ENCODE measurements at places on chromosomes 5 and 9.

DNA sequence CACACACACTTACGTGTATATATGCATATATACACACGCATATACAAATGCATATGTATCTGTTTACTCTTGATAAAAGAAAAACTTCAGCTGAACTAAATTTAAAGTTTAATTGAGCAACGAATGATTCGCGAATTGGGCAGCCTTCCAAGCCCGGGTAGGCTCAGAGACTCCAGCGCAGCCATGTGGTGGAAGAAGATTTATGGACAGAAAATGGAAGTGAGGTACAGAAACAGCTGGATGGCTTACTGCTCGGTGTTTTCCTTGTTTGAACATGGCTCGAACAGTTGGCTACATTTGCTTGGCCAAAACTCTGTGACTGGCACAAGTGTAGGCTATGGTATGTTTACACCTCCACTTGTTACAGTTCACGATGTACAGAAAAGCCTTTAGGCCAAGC, 239.3 kb upstream of the PRDM9 start:
- DNase-seq, result no peak

GRCh38 chr5:149886060-149886459, 58.5 kb downstream of the PDE6A start:
- DNase-seq, result no peak

- DNase-seq, result no peak
Measured at GRCh38 chr5:138349852-138350562, 2.5 kb upstream of the KDM3B start.

- no peak for DNase-seq
Measured at GRCh38 chr9:92738661-92739081, 26.0 kb downstream of the BICD2 start.

DNA sequence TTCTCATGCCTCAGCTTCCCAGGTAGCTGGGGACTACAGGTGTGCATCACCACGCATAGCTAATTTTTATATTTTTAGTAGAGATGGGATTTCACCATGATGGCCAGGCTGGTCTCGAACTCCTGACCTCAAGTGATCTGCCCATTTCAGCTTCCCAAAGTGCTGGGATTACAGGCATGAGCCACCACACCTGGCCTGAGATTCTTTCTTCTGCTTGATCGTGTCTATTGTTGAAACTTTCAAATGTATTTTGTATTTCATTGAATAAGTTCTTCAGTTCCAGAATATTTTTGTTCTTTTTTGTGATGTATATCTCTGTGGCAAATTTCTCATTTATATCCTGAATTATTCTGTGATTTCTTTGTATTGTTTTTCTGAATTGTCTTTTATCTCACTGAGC, 1063.3 kb upstream of the WWC1 start:
- no peak for DNase-seq

DNA sequence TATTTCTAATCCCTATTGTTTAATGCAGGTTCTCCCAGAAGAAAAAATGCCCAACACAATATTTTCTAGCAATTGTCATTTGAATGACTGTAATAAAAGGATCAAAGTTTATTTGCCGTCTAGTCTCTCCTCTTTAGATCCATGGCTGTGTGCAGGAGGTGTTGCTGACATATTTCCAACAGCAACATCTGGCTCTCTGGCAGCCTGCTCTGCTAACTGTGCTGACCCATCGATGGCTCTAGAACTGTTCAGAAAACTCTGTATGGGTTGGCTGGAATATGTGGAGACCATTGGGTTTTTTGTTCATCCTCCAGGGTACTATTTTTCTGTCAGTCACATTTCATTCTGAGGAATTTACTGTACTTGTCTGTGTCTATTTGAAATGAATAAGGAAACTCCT, 202.0 kb upstream of the SLC27A6 start:
- no peak for DNase-seq

DNA sequence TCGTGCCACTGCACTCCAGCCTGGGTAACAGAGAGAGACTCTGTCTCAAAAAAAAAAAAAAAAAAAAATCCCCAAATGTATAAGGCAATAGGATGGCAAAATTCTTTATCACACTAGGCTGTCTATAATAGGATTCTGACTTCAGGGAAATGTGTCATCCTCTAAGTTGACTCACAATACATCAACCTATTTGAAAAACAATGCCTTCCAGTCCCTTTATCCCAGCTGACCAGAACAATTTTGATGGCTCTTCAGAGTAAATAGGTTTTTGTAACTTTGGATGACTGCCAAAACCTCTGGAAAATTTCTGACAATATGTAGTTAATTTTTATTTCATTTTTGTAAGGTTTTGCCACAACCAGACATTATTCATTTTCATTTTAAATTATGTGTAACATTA, 184.1 kb downstream of the CCDC192 start:
- DNase-seq, result no peak

DNA sequence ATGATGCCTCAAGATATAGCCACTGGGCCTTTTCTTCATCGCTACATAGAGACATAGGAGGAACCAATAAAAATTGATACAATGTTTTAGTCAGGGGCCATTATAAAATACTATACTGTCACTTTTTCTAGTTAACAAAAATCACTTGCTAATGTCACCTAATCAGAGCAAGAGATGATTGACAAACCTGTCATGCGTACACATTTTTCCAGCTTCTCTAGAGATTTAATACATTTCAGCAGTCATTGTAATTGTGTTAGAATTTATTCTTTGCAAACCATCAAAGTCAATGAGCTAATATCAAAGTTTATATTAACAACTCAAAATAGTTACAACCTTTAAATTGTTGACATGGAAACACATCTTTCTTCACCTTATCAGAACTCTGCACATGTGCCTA, 513.6 kb upstream of the SEMA6A start:
- no peak for DNase-seq
